ENCODE measurements at places on chromosomes 5 and 9.

- no peak for DNase-seq
Measured at GRCh38 chr5:97847920-97848631, 665.0 kb upstream of the RIOK2 start.

DNA sequence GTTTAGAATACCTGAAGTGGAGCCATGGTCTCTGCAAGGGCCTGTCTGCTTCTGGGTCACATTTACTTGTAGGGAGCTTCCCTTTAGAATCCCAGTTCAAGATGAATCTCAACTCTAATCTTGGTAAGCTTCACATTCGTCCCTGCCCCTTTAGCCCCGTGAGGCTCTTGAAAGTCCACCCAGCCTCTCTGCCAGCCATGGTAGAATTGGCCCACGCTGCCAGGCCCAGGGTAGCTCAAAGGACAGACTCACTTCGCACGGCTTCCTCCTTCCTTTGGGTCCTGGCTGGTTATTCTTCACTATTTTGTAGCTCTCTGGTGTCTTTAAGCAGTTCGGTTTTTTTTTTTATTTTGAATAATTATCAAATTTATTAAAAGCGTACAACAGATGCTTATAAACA is 28.6 kb upstream of the NKX2-5 start:
- no peak for DNase-seq

- no peak for DNase-seq
Measured at GRCh38 chr9:112647596-112647995, 70.3 kb downstream of the INIP start.

- no peak for DNase-seq
Measured at GRCh38 chr5:15326471-15326870, 173.5 kb upstream of the FBXL7 start.

DNA sequence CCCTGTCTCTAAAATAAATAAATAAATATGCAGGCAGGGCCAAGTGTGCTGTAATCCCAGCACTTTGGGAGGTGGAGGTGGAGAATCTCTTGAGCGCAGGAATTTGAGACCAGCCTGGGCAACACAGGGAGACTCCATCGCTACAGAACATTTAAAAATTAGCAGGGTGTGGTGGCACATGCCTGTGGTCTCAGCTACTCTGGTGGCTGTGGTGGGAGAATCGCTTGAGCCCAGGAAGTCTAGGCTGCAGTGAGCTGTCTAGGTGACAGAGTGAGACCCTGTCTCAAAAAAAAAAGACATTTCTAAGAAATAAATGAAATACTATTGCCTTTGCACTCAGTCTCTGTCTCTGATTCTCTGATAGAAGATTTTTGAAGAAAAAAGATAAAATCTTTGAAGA is 1.2 kb upstream of the PCDHGA10 start:
- no peak for DNase-seq

DNA sequence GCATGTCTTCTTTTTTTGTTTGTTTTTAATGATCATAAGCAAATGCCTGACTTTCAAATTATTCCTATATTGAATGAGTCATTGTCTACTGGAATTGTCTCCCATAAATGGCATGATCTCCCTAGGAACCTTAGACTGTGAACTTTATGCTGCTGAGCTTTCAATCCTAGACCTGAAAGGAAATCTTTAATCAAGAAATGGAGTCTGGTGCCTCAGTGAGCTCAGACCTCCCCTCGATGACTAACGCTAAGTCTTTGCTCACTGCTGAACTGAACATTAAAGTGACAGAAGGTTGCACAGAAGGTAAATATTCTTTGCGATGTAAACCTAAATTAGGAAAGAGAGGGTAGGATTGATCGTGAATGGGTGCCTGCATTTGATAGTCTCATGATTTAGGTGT is 745.2 kb upstream of the WWC1 start:
- DNase-seq = no peak
